Activated CD8-positive, alpha-beta memory T cell treated with anti-CD3 and anti-CD28 coated beads, Interleukin-2, amount 50 U/mL, for 48 hours (primary cell): ENCODE measurements at places on chromosomes 16 and 17.
A peak's percentile ranks its signal among the peaks of the same experiment; 100 is the strongest.

GRCh38 chr16:21642861-21643260 lies 9.5 kb downstream of the IGSF6 start:
- no peak for DNase-seq

GRCh38 chr16:14539631-14540030 lies 90.4 kb downstream of the PARN start:
- no peak for DNase-seq

DNA sequence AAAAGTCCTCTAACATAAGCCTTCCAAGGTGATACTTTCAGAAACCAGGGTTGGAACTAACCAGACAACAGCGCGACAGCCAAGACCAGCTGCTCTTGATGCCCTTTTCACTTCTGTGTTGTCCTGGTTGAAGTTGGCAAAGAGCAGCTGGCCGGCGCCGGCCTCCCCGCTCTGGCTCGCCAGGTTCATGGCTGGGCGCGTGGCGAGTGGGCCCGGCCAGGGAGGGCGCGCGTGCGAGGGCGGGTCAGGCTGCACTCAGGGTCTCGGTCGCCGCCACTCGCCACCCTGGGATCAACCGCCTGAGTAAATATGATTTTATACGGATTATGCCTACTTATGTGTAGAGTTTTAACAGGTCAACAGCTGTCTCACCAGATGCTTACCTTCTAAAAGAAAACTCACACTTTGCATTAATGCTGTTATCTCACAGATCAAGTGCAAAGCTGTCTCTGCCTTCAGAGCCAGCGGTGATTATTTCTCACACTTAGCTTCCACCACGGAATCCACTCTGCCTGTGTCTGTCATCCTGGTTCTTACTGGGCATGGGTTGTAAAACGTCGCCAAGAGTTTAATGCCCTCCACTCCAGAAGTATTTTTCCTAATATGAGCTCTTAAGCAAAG lies 13.5 kb downstream of the KCTD2 start:
- no peak for DNase-seq

- peak; percentile 34 for DNase-seq
These were observed 7.3 kb upstream of the CUEDC1 start for GRCh38 chr17:57962279-57963148.

- DNase-seq, result peak; percentile 73
These were observed 689.5 kb upstream of the RBFOX1 start for GRCh38 chr16:6643080-6643686.

GRCh38 chr17:44308320-44308818 lies at the start of gene RUNDC3A:
RUNDC3A (plus strand) TSS chr17:44308601; CDS start chr17:44308833, 232 bp downstream.
- DNase-seq, result peak; percentile 94

- DNase-seq, result peak; percentile 48
These were observed 48.3 kb downstream of the NT5M start for GRCh38 chr17:17351356-17351891.

DNA sequence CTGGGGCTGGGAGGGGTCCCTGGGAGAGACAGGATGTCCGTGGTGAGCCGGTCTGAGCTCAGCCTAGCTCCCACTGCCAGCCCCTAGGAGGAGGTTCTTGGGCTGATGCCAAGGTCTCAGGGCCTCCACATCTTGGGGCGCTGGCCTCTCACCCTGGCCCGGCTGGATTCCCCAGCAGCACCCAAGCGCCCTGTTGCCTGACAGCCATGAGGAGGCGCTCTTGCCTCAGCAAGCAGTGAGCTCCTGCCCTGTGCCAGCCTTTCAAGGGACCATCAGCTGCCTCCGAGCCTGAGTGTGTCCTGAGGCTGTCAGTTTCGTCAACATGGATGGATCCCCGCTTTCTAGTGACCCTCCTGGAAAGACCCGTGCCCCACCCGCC lies 234.9 kb upstream of the CIBAR2 start:
- DNase-seq, result no peak

DNA sequence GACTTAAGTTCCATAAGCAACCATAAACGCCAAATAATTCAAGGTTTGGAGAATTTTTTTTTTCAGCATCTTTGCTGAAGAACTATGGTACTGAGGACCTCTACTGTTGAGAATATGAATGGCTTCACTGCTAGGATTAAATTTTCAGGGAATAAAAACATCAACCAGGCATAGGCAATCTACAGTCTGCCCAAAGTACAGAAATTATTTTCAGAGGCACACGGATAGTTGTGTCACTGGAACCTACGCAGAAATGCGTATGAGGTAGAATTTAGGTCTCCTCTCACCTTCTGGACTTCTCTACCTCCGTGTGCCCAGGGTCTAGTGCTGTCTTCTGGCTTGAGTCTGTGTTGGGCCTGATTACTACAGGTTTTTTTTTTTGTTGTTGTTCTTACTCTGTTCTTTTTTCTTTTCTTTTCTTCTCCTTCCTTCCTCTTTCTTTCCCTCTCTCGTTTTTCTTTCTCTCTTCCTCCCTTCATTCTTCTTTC lies 39.7 kb downstream of the NACA2 start:
- DNase-seq, result no peak

DNA sequence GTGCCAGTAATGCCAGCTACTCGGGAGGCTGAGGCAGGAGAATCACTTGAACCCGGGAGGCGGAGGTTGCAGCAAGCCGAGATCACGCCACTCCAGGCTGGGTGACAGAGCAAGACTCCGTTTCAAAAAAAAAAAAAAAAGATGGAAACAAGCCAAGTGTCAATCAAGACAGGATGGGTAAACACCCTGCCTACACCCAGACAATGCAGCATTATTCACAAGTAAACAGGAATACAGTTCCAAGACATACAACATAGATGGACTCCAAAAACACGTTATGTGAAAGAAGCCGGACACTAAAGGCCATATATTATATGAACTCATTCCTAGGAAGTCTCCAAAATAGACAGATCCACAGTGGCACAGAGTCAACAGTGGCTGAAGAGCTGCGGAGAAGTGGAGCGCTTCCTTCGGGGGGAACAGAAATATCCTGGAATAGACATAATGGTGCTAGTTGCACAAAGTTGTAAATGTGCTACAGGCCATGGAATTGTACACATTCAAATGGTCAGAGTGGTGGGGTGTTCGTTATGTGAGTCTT lies 33.9 kb downstream of the ANKRD11 start:
- no peak for DNase-seq

DNA sequence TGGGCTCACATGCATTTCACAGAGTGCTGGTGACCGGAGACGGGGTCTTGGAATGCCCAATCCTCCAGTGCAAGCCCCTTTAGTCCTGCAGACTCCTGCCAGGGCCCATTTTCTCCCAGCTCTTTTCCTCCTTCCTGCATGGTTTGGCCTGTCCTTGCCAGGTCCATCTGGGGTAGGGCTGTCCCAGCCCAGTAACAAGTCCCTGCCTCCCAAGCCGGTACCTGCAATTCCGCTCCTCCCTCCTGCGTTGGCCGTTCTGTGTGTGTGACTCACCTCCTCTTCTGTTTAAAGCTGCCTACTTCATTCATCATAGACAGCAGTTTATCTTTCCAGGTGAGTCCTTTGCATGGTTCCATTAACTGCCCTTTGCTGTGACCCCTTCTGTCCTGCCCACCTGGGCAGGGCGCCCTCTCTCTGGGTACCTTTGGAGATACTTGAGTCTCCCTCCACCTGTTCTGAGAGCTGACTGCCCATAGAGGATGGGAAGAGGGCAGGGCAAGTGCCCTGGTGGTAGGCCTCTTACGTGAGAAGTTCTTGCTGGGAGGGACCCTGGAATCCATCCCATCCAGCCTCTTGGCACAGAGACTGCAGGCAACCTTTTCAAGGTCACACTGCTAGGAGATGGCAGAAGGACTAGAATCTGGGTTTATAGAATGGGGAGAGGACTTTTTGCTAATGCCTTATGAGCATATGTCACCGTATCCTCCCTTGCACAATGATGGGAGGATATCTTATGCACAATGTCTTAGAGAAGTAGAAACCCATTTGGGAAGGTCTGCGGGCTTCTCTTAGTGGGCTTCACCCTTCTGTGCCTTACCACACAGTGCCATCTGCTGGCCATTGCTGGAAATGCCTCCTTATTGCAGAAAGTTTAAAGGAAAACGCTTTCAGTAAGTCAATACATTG lies 29.7 kb upstream of the LGALS9 start:
- DNase-seq, result peak; percentile 96

DNA sequence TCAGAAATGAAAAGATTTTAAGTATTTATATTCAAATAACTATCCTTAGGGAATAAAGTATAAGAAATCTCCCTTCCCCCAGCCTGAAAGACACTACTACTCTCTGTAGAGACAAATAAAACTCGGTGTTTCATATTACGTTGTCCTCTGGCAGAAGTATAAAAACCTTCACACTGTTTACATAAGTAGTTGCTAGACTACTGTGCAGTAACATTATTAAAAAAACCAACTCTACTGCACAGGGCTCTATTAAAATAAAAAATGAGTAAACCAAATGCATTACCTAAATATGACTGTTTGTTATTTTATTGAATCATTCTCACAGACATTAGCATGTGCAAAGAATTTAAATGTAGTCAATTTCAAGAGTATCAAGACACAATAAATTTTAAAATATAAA lies 67.4 kb downstream of the MED13 start:
- DNase-seq, result no peak

- DNase-seq, result no peak
These were observed 30.1 kb downstream of the LCMT1 start for GRCh38 chr16:25141648-25142047.
